AG04449 (cell line): ENCODE measurements at places on chromosomes 3 and 15.

- no peak for DNase-seq
Measured at GRCh38 chr15:45799508-45799907, 164.7 kb downstream of the SQOR start.

DNA sequence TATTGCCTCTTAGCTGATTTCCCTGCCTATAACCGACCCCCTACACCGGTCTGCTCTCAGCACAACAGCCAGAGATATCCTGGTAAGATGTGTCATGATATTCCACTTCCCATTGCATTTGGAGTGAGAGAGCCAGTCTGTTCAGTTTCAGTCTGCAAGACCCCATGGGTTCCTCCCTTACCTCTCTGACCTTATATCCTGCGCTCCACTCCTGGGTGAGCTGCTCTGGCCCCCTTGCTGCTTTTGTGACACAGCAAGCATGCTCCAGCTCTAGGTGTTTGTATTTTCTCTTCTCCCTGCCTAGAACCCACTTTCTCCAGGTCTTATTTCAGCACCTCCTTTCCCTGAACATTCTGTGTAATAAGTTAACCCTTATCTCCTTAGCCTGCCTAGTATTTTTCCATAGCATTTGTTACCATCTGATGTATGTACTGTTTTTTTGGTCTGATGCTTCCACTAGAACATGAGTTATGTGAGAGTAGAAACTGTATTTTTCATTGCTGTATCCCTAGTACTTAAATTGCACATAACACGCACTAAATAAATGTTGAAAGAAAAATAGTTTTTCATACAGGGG lies 44.2 kb downstream of the CMTM8 start:
- no peak for DNase-seq

GRCh38 chr15:74464216-74464615 lies 3.3 kb upstream of the UBL7 start:
- DNase-seq = no peak

- DNase-seq = no peak
Measured at GRCh38 chr3:108806316-108806715, 16.3 kb upstream of the TRAT1 start.
